ENCODE measurements at places on chromosomes 5 and 9. TPM values are rescaled to one million over a fixed set of nuclear protein-coding genes. Genes with fewer than 3 reads are reported as not detected.

Gene GRIN1
- 0.12 TPM for polyA plus RNA-seq

Gene TAF11L12
- polyA plus RNA-seq, result not detected

Gene PCDHGA12
- polyA plus RNA-seq, result 1.6 TPM

Gene RETREG1
- polyA plus RNA-seq, result 48.6 TPM

Gene SH3GL2
- polyA plus RNA-seq, result 5.3 TPM

Gene IER5L
- polyA plus RNA-seq, result 16.6 TPM

Gene RLN2
- 3.2 TPM for polyA plus RNA-seq

Gene ADCY2
- 6.3 TPM for polyA plus RNA-seq

Gene TRPM3
- 13.4 TPM for polyA plus RNA-seq

Gene NPR3
- 15.4 TPM for polyA plus RNA-seq

Gene ELL2
- polyA plus RNA-seq, result 13.1 TPM

Gene LHX2
- 0.29 TPM for polyA plus RNA-seq
